ENCODE measurements at places on chromosomes 1 and 21.
A peak's percentile ranks its signal among the peaks of the same experiment; 100 is the strongest.

DNA sequence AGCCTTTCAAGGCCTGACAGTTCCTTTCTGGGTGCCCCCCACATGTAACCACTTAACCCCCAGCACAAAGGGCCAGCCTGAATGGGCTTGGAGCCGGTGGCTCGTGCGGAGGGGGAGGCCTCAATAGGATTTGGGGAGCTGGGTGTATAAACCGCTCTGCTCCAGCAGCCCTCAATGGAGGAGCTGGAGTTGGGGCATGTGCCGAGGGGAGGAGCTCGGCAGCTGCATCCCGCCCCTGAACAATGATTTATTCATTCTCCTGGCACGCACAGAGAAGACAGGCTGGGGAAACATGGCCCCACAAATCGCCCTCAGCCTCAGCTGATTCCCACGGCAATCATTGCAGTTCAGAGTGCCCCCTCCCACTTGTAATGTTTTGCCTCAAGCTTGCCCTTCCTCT lies 6.9 kb upstream of the C1orf216 start:
- no peak for DNase-seq

DNA sequence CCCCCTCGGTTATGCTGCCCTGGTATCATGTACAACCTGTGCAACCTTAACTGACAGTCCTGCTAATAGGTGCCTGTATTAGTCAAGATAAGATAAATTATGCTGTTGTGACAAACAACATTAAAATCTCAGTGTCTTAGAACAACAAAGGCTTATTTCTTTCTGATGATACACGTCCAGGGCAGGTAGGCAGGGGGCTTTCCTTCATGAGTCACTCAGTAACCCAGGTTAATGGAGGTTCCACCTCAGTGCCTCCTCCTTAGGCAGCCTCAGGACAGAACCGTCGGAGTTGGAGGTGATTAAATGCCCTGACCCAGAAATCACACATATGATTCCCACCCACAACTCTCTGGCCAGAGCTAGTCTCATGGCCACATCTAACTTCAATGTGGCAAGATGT lies 94.6 kb upstream of the CASZ1 start:
- DNase-seq, result no peak

DNA sequence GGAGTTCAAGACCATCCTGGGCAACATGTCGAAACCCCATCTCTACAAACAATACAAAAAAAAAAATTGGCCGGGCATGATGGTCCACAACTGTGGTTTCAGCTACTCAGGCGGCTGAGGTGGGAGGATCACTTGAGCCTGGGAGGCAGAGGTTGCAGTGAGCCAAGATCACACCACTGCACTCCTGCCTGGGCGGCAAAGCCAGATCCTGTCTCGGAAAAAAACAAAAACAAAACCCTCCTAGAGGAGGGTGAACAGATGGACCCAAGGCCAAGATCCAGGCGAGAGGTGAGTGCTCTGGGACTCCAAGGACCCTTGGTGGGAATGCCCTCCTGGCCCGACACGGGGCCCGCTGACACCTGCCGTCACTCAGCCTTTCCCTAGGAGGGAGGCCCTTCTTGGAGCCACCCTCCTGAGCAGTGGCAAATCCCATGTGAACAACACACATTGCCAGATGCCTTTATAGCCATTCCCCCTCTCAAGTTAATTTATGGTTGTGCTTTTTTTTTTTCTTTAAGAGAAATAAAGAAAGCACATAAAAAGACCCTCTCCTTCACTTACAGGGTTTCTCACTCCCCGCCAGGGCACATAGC lies 380 bp downstream of the TFF2 start:
- no peak for DNase-seq

DNA sequence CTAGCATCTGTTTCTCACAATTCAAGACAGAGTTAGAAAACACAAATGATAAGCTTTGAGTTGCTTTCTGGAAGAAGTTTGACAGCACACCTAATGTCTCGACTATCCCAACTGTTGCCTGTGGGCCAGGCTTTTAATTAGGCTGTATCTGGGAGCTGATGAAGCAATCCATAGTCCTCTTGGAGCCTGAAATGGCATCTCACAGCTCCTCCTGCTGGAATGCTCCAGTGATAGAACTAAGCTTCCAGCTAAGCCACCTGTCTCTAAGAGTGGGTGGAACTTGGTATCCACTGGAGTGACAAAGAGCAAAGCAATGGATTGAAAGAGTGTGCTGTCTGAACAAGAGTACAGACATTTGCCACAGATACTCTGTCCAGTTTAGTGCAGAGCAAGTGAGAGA lies 605.3 kb upstream of the NR5A2 start:
- DNase-seq, result no peak

DNA sequence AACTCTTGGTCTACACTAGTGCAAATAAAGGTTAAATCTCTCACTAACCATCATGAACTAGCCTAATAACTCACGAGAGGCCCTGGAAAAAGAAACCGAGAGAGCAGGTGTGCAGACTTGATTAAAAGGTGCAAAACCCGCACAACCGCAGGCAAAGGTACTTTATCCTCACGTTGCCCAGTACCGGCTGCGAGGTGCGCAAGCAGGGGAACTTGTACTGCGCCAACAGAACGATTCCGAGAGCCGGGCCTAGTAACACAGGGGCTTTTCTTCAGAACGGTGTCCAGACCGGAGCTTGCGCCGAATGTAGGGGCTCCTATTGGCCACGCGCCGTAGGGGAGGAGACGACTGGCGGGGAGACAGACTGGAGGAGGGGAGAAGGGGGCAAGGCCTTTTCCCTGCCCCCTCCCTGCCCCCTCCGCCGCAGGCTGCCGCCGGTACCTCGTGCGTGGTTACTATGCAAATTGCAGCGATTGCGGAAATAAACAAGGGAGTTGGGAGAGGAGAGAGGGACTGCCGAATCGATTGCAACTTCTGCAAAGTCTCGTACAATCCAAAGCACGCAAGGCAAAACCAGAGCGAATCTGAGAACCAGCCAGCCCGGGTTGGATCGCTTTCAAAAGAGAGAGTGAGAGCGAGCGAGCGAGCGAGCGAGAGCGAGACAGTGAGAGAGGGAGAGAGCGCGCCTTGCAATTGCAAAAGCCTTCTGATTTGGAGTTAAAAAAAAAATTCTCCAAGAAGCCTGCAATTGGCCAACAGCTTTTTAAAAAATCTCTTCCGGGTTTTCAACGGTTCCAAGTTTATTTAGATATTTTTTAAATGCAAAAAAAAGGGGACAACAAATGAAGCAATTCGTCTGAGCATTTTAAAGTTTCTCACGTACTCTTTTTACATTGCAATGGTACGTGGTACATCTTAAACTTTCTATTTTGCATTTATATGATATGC lies 5.4 kb upstream of the NFIA start:
- DNase-seq, result peak; percentile 71

DNA sequence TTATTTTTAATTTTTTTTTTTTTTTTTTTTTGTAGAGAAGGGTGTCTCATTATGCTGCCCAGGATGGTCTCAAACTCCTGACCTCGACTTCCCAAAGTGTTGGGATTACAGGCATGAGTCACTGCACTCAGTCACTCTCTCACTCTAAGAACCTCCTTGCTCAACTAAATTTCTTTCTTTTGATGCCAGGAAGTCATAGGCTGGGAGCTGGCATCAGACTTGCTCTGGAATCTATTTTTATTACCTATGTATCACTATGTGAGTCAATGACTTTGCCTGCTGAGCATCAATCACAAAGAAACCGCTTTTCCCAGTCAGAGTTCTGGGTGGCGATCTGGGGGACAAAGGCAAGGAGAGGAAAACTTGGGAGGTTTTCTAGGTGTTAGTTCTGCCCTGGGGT lies 35.5 kb upstream of the PARP1 start:
- DNase-seq, result no peak

DNA sequence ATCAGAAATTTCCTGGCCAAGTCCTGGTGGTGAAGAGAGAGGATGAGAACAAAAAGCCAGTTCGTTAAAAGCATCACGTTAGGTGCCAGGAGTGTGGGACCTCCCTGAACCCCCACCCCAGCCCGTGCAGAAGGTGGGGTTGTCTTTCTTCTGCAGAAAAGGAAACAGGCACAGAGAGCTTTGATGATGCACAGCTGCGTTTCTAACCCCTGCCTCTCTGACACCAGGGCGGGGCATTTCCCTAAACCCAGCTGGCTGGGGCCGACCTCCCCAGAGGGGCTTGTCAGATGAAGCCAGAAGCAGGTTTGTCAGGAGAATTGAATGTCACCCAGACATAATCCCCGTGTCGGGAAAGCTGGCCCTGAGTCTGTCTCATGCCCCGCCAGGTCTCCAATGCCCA lies 189.3 kb upstream of the EDN2 start:
- DNase-seq, result peak; percentile 35

- no peak for DNase-seq
These were observed 26.4 kb downstream of the QSOX1 start for GRCh38 chr1:180181048-180181447.

GRCh38 chr21:42387843-42388340 lies 8.0 kb downstream of the TMPRSS3 start:
- no peak for DNase-seq

GRCh38 chr1:173532237-173532636 lies 55.1 kb downstream of the PRDX6 start:
- no peak for DNase-seq

DNA sequence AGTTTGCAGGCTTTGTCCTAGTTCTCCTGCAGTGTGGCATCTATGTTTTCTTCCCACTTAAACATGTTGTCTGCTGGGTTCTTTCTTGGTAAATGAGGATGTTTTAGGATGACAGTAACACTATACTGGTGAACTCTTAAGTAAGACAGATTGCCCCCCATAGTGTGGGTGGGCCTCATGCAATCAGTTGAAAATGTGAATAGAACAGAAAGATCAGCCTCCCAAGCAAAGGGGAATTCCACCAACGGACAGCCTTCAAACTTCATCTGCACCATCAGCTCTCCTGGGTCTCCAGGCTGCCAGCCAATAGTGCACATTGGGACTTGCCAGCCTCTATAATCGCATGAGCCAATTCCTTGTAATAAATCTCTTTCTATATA lies 10.7 kb upstream of the TARBP1 start:
- no peak for DNase-seq

- no peak for DNase-seq
These were observed 28.0 kb downstream of the CD1D start for GRCh38 chr1:158208586-158209116.

- DNase-seq, result no peak
These were observed 3.6 kb downstream of the PAQR7 start for GRCh38 chr1:25871704-25872494.

GRCh38 chr1:111656086-111657017 lies 36.8 kb downstream of the RAP1A start:
- no peak for DNase-seq

GRCh38 chr1:234528074-234528865 lies 49.3 kb upstream of the TARBP1 start:
- DNase-seq, result no peak

GRCh38 chr1:155167166-155168104 lies 5.7 kb downstream of the KRTCAP2 start:
- DNase-seq, result peak; percentile 88

DNA sequence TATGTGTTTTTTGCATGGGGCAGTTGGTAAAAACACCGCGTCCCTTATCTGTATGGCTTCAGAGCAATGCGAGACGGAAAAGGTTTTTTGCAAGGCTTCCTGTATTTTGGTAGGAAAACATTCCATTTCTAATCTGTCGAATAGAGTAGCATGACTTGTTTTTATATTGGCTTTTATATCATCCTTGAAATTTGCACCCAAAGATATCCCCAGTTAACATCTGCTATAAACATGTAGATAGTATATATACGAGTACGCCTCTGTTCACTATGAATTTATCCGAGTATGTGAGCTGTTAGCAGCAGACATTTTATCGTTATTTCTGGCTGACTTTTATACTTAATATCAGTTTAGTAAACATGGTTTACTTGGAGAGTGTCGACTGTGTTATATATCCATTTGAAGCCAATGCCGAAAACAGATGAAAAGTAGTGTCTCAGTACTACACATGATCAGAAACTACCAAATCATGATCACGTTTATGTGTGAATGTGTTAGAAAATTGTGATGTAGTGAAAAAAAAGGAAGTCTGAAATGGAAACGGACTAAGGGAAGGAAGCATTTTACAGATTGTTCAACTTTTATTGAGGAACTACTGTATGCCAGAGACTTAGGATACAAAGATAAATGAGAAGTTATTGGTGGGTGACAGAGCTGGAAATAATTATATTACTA lies 1.0 kb downstream of the LEPR start:
- DNase-seq, result no peak

- no peak for DNase-seq
These were observed 975.0 kb upstream of the ADGRL4 start for GRCh38 chr1:79981481-79981880.

GRCh38 chr1:206787891-206788290 lies 15.6 kb upstream of the IL10 start:
- DNase-seq, result no peak

- DNase-seq, result no peak
These were observed 61.7 kb downstream of the HMGB4 start for GRCh38 chr1:33925586-33925985.

DNA sequence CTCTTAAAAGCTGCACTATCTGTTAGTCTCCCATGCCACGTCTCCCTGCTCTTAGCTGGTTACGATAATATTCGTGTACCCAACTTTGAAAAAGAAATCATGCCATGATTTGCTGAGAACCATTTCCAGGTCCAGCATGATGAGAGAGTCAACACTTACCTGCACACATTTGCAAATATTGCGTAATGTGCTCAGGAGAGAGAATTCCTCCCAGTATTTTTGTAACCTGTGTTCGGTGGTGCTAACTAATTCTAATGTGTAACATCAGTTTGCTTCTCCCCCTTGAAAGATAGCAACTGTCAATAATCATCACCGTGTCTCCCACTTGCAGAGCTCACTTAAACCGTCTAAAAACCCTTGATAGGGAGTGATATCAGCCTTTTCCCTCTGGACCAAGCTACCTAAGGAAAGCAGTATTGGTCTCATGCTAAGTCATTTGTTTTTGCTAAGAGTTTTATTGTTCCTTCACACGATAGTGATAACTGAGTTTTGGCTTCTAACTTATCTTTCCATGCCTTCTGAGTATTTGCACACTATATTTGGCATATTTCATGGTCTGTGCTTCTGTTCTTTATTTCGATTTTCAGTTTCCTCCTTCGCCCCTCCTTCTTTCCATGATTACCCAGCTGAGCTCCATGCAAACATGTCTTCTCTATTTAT lies 61.1 kb upstream of the IRF2BP2 start:
- DNase-seq, result no peak

DNA sequence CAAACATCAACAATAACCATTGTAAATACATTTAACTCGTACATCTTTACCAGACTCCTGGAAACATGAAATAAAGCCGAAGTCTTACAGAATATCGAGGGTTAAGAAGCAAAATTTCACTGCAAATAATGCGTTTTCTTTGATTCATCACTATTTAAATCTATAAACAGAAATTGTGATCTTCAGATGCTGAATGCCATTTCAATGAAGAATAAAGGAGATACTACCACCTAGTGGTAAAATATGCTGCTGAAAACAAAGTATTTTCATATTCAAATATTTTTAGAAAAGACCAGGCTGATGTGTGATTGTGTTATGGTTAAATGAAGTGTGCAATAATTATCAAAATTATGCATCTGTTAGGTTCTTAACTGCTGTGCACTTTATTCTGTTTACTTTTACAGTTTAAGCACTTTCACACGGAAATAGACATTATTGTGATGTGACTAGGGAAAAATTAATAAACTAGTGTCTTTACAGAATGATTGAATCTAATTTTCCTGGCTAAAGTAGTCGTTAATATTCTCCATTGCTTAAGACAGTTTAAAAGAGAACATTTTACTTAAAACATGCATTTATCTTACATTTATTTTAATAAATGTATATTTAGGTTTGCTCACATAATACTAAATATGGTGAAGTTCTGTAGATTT lies 1093.1 kb downstream of the MRPL39 start:
- no peak for DNase-seq

GRCh38 chr1:104854529-104854928 lies 1104.8 kb downstream of the AMY1C start:
- no peak for DNase-seq
